ENCODE measurements at places on chromosomes 1 and 21.

DNA sequence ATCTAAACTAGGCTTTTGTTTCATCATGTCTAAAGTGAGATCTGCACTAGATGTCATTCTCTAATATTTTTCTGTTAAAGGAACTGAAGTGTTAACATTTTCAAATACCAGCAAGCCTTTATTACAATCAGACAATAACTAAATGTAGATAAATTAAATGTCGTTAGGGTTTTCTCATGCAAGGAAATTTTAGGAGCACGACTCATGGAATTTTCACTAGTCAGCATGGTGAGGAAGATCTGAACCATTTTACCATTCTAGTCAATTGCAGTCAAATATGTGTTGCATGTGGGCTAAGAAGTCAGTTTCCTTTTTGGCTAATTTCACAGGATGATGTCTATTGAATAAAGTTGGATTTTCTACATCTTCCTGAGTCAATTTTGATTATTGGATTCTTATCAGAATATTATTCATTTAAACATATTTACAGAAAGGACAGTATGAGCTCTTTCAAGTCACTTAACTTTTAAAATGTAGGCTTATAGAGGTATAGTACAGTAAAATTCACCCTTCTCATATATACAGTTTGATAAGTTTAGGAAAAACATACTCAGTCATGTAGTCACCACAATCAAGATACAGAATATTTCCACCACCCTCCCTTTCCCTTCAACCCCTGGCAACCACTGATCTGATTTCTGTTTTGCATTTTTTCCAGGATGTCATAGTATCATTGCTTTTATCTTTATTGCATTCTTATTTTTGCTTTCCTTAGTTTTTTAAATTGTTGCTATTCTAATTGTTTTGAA is 9.2 kb downstream of the GCSAML start:
- DNase-seq = no peak

DNA sequence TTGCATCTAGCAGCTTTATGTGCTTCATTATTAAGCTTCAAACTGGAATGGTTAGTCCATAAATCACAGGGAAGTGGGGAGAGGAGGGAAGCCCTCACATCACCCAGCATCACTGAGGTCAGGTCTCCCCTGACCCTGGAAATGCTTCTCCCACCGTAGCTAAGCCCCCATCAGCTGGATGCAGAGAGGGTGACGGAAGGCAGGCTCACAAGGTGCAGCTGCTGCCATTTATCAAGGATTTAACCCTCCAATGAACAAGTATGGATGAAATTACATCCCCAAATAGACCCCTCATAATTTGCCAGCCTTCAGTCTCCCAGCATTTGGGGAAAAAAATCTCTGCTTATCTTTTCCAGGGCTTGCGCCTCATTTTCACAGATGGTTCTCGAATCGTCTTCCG is 60.8 kb downstream of the PGM1 start:
- no peak for DNase-seq

DNA sequence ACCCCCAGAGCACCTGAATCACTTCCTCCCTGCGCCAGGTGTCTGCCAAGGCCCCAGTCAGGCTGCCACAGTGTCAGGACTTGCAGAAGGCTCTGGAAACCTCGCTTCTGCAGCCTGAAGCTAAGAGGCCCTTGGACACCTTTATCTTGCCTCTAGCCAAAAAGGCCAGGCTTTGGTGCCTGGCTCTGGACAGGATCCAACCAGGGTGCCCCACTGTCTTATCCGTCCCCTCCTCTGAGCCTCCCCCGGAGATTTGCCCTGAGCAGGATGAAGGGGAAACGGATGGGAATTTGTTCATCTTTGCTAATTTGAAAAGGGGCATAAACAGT is 12.8 kb upstream of the CLSTN1 start:
- DNase-seq = peak; percentile 85

DNA sequence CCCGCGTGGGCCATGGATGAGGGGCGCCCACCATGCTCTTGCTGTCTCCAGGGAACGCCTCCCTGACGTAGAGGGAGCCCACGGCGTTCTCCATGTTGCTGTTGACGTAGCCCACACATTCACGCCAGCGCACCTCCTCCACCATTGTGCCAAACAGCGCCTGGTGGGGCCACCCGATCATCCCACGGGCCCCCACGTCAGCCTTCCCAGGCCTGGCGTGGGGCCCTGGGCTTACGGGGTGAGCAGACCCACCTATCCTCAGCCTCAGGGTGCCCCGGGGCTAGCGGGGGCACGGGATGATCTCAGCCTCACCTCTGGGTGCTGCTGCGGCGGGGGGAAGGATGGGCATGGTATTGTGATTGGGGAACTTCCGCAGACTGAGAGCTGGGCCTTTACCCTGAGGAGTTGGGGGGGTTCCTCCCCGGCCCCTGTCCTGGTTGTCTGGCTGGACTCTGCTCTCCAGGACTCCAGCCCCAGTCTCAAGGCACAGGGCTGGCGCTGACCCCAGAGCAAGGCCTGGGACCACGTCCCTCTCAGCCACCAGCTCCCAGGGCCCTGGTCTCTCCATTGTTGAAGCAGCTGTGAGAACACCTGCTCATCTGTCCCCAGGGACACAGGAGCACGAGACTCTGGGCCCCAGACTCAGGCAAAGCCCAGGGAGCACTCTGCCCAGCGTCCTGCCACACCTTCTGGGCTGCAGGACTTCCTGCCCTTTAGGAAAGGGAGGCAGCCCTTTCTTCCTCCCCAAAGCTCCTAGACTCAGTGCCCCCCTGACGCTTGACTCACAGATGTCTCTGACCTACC is 10.2 kb downstream of the PRXL2B start:
- no peak for DNase-seq

DNA sequence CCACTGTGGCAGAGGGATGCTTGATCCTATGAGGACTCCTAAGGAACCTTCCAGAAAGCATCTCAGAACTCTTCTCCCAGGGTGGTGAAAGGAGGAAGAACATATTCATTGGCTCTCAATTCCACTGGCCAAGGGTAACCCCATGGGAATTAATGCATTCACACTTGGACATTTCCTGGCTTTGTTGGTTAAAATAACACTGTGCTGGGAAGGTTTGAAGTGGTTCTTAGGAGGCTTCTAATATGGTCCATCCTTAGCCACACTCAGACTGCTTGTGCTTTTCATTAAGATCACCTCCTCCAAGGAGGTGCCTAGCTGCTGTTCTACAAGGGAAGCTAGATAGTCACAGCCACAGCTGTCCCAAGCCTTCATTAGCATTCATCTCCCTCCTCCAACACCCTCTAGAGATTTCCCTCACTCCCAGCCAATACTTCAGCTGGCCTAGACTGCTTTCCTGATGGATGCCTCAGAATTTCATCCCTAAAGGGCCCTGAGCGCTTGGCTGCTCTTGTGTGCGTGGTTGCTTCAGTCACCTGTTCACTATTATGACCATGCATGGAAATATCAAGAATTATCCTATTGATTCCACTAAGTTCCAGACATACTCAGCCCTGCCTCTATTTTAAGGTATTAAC is 544.4 kb downstream of the PLPP3 start:
- DNase-seq = no peak

DNA sequence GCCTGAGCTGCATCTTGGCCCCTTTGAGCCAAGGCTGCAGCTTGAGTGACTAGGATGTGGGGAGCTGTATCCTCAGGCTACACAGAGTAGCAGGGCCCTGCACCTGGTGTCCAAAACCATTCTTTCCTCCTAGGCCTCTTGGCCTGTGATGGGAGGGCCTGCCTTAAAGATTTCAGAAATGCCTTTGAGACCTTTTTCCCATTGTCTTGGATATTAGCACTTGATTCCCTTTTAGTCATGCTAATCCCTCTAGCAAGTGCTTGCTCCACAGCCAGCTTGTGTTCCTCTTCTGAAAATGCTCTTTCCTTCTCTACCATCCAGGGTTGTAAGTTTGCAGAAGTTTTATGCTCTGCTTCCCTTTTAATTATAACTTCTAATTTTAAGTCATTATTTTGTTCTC is 21.7 kb upstream of the KIRREL1 start:
- no peak for DNase-seq

Data from epithelial cell of prostate (primary cell).